ENCODE measurements at places on chromosomes 16 and 17. TPM values are rescaled to one million over a fixed set of nuclear protein-coding genes. Genes with fewer than 3 reads are reported as not detected.

The IRF8 gene
- 8.4 TPM for total RNA-seq

The KRTAP4-16 gene
- not detected for total RNA-seq

The CCNF gene
- total RNA-seq: 103 TPM

DNA sequence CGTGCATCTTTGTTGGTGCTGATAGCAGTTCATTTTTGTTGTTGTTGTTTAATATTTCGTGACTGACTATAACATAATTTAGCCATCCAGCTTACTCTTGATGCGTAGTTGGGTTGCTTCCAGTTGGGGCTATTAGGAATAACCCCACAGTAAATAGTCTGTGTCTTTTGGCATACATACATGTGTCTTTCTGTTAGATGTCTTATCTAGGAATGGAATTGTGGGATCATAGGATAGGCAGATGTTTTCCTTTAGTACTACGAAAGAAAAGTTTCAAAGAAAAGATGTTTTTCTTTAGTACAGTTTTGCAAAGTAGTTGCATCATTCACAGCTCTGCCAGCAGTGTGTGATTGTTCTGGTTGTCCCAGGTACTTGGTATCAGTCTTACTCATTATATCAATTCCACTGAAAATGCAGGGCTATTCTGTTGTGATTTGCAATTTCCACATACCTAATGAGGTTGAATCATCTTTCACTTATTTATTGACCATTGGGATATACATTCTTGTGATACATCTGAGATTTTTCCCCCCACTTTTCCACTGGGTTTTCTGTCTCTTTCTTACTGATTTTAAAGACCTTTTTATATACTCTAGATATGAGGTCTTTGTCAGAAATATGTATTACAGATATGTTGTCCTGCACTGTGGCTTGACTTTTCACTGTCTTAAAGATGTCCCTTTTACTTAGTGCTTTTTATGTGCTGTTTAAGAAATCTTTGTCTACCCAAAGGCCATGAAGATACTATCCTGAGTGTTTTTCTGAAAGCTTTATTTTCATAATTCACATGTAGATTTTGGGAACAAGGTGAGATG, 173.3 kb downstream of the MRTFB start:
- no peak for DNase-seq

The KRTAP9-2 gene
- total RNA-seq: not detected

All from activated CD8-positive, alpha-beta memory T cell treated with anti-CD3 and anti-CD28 coated beads, Interleukin-2, amount 10 ng/mL, durations not matched to agents 7 days and 5 days (primary cell).